ENCODE measurements at places on chromosomes 11 and 22.
A peak's percentile ranks its signal among the peaks of the same experiment; 100 is the strongest.

GRCh38 chr11:43548916-43549315 is 131.6 kb upstream of the HSD17B12 start:
- no peak for DNase-seq

GRCh38 chr11:124582565-124582964 is 12.8 kb downstream of the OR8A1 start:
- DNase-seq = peak; percentile 0

DNA sequence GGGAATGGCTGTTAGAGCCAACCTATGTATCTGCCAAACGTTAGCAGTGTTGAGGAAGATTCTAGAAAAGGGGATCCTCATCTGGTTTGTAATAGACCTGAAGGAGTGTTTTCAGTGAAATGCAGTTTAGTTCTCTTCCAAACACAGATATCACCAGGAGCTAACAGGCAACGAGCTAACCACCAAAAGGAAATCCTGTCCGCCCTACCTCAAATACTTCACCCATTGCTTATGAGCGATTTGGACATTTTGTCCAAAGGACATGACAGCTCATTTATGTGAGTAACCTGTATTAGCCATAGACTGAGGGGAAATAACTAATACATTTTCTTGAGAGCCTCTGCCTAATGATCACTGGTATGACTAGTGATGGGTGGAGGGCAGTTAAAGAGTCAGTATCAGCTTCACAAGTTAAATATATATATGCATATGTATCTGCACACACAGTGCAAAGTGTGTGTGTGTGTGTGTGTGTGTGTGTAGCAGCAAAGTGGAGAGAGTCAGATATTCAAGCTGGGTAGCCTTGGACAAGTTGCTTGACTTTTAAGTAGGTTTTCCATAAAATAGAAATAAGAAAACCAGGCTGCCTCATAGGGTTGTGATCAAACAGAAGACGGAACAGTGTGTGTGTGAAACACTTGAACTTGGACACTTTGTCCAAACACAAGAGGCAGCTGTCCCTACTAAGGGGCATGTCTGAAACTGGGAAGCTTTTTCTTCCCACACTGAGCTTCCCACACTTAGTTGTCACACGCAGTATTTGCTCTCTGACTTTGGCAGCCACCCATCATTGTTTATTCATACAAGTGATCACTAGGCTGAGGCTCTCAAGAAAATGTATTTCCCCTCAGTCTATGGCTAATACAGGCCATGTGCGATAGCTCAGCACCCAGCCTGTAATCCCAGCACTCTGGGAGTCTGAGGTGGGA is 940 bp upstream of the C11orf91 start:
- no peak for DNase-seq

DNA sequence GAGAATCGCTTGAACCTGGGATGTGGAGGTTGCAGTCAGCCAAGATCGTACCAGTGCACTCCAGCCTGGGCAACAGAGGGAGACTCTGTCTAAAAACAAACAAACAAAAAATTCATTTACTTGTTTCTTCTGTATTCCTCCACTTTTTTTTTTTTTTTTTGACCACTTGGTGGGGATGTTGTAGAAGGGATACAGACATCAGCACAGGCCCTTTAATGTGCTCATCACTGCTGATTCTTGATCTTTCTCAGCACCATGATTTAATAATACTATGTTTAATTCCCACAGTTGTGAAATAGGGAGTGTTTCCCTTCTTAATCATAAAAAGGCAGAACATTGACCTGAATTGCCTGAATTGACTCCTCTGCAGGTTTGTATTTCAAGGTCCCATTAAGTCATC is 4.5 kb downstream of the TTC9C start:
- no peak for DNase-seq

DNA sequence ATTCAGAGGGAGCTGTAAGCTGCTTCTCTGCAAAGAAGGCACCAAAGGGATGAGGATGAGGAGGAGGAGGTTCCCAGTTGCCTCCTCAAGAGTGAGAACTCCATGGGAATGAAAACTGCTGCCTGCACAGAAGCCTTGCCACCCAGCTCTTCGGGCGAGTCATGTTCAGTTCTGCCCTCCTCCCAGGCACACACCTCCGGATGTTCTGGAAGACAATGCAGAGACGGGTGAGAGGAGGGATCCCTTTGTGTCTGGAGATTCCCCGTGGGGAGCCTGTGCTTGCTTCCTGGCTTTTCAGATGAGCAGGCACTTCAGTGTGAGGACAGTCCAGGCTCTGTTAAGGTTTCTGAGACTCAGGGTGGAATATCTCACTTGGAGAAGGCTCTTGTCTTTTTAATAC is 295.6 kb downstream of the DDX10 start:
- no peak for DNase-seq

All from NCI-H1694 treated with DMSO at 0.1 percent for 48 hours (cell line).